ENCODE measurements at places on chromosomes 5 and 9. TPM values are rescaled to one million over a fixed set of nuclear protein-coding genes. Genes with fewer than 3 reads are reported as not detected.
A peak's percentile ranks its signal among the peaks of the same experiment; 100 is the strongest.

- H3K27ac ChIP-seq, result no peak overlapping the region
- DNase-seq, result no peak
- no peaks in the 10 kb centered on the region for H3K36me3 ChIP-seq
- no peaks in the 10 kb centered on the region for H3K4me1 ChIP-seq
Measured at GRCh38 chr5:73486119-73486899, 11.9 kb upstream of the BTF3 start.

DNA sequence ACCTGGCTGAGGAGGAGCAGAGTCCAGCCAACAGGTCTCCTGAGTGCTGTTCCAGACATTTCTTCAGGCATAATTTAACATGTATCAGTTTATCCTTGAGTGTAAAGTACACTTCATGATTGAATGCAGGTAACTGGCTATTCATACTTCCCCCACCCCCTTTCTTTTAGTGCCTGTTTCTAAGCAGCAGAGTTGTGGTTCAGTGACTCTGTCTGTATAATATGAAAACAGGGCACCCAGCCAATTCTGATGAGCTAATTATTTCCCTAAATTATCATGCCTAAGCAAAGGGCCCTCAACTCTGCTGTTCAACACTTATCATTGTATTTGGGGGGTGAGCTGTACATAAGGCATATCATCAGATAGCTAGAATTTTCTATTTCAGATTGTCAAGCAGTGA lies 51.9 kb upstream of the ZSWIM6 start:
- no peaks in the 10 kb centered on the region for H3K36me3 ChIP-seq
- no peak for DNase-seq
- no peak overlapping the region for H3K27ac ChIP-seq
- no peaks in the 10 kb centered on the region for H3K27me3 ChIP-seq
- no peak overlapping the region for H3K4me3 ChIP-seq

The RELL2 gene
- 20.4 TPM for total RNA-seq

GRCh38 chr9:97386265-97386633 lies 25.6 kb upstream of the TDRD7 start:
- no peak for DNase-seq
- no peak overlapping the region for H3K27ac ChIP-seq

DNA sequence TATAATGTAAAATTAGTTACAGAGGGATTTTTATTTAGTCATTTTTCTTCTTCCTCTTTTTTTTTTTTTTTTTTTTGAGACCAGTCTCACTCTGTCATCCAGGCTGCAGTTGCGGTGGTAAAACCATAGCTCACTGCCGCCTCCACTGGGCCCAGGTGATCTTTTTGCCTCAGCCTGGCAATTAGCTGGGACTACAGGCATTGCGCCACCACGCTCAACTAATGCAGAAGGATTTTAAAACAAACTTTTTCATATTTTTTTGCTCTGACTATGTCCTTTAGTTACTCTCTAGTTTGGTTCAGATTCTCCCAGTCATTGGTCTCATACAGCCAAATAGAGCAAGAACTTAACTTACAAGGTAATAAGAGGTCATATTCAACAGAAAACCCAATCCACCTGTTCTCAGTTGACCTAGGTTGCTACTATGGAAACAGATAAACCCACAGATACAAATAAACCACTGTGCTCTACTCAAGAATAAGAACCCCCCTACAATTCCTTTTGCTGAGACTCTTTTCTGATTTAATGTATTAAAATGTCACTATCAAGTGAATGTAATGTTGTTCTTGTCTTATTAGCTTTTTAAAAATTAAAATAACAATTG lies 50.1 kb upstream of the TTC39B start:
- DNase-seq, result no peak
- no peak overlapping the region for H3K4me3 ChIP-seq
- no peaks in the 10 kb centered on the region for H3K36me3 ChIP-seq
- peaks cover 11% of the 10 kb centered on the region for H3K4me1 ChIP-seq
- no peaks in the 10 kb centered on the region for H3K27me3 ChIP-seq

DNA sequence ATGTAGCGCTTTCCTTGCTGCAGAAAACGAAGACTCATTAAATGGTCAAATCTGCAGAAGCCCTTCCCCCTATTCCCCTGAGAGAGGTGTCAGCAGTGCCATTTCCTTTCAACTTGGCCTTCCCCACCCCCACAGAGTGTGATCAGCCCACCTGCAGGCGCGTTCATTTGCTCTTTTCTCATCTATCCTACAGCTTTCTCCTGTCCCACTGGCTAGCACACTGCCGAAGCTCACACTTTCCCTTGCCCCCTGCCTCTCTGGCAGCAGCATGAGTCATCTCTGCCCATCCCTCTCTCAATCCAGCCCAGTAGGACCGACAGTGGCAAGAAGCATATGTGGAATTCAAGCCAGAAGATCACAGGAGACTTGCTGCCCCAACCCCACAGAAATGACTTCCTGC lies 213.8 kb downstream of the FAM114A2 start:
- DNase-seq, result no peak
- no peaks in the 10 kb centered on the region for H3K4me1 ChIP-seq
- H3K27ac ChIP-seq, result no peak overlapping the region
- H3K4me3 ChIP-seq, result no peak overlapping the region
- no peaks in the 10 kb centered on the region for H3K36me3 ChIP-seq

The TERT gene
- total RNA-seq, result not detected

DNA sequence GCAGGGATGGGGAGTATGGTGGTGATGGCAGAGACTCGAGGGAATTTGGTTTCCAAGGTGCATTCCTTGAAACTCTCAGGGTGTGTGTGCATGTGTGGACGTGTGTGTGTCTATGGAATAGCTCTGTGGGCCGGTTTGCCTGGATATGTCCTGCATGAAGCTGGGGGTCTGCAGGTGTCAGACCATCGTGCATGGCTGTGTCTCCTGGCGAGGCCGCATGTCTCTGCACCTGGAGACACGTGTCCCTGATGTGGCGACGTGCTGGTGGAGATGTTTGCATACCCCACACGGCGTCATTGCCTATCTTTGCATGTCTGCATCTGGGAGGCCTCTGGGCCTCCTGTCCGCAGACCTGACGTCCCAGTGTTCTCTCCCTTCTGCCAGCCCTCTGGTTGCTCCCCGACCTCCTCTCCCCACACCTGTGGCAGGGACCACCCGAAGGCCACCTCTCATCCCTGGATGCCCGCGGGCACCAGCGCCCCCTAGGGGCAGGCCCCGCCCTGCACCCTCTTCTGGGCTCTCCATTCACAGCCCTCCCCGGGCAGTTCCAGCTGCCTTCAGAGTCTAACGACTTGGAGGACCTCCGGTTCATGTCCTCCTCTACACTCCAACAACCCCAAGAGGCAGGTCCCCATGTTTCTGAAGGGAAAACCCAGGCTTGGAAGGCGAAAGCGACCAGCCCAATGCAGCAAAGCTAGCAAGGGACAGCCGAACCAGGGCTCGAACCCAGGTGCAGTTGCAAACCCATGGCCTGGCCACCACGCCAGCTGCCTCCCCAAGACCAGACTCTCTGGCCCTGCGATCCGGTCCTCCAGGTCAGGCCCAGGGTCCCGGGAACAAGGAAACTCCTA lies 88.6 kb downstream of the LMX1B start:
- peak; percentile 19 for DNase-seq
- no peaks in the 10 kb centered on the region for H3K36me3 ChIP-seq

- no peak overlapping the region for H3K27ac ChIP-seq
- H3K4me3 ChIP-seq, result no peak overlapping the region
- no peak for DNase-seq
- H3K36me3 ChIP-seq, result no peaks in the 10 kb centered on the region
- peaks cover 4% of the 10 kb centered on the region for H3K4me1 ChIP-seq
- H3K27me3 ChIP-seq, result no peaks in the 10 kb centered on the region
Measured at GRCh38 chr5:171484460-171484899, 65.0 kb downstream of the FGF18 start.

The PCDHGB6 gene
- total RNA-seq, result 0.22 TPM

GRCh38 chr5:24272741-24273140 lies 372.0 kb downstream of the CDH10 start:
- H3K4me3 ChIP-seq, result no peak overlapping the region
- no peaks in the 10 kb centered on the region for H3K27me3 ChIP-seq
- no peak for DNase-seq
- no peaks in the 10 kb centered on the region for H3K4me1 ChIP-seq

DNA sequence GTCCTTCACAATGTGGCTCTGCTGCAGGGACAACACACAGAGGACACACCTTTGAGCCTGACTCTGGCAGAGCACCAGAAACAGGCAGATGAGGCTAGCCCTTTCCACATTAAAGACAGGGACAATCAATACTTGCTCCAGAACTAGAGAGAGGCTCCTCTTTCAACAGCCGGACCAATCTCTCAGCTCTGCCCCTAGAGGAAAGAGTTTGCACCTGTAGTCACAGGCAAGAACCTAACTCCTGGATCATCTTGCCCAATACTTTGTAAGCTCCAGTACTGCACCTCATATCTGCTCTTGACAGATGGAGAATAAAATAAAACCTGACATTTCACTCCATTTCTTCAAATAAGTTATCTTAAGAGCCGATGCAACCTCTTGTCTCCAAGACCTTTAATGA lies 52.1 kb downstream of the EPB41L4A start:
- no peak for DNase-seq
- H3K27me3 ChIP-seq, result peaks cover 3% of the 10 kb centered on the region
- H3K4me3 ChIP-seq, result no peak overlapping the region
- no peaks in the 10 kb centered on the region for H3K4me1 ChIP-seq
- H3K36me3 ChIP-seq, result no peaks in the 10 kb centered on the region

GRCh38 chr9:17865881-17866280 lies 287.0 kb downstream of the SH3GL2 start:
- DNase-seq, result no peak
- no peaks in the 10 kb centered on the region for H3K27me3 ChIP-seq
- H3K36me3 ChIP-seq, result no peaks in the 10 kb centered on the region
- H3K4me1 ChIP-seq, result no peaks in the 10 kb centered on the region
- H3K4me3 ChIP-seq, result no peak overlapping the region

DNA sequence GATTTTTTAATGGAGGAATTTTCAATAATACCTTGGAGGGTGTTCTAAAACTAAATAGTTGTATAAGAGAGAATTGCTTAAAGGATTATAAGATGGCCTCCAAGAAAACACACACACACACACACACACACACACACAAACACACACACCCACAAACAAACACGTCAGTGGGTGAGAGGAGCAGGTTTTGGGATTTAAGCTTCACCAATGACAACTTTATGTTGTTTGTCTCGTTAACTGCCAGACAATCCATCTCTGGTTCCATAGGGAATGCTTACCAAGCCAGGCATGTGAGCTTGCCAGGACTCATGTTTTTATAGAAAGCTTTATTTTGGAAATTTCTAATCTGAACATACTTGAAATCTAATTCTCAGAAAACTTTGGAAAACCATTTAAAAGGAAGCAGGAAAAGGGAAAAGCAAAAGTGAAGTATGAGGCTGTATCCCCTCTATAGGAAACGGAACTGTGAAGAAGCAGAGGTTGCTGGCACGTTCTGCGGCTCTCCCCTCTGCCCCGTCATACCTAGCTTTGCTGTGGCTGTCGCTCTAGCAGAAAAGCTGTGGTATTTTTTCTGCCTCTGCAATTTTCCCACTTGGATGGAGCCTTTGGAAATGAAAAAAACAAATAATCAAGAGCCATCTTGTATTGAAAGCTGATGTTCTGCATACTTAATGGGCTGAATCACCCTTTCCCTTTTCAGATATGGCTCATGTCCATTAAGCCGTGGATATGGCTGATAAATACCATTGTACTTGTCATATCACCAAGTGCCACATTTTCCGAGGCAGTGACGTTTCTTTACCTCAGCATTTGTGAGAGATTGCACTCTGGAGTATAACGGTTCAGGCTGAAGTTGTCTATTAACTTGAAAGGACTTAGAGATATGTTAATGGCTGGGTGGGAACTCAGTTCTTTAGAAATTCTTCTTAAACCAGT lies 112.7 kb downstream of the NTRK2 start:
- no peak overlapping the region for H3K27ac ChIP-seq
- H3K4me3 ChIP-seq, result no peak overlapping the region
- H3K27me3 ChIP-seq, result no peaks in the 10 kb centered on the region
- H3K4me1 ChIP-seq, result no peaks in the 10 kb centered on the region
- DNase-seq, result no peak

- H3K4me3 ChIP-seq, result no peak overlapping the region
- DNase-seq, result no peak
- no peak overlapping the region for H3K27ac ChIP-seq
- H3K36me3 ChIP-seq, result no peaks in the 10 kb centered on the region
Measured at GRCh38 chr9:108290839-108291585, 564.8 kb downstream of the ACTL7B start.

- DNase-seq, result peak; percentile 35
- H3K27ac ChIP-seq, result peak overlapping the region; percentile 83
- peaks cover 59% of the 10 kb centered on the region for H3K4me1 ChIP-seq
- H3K4me3 ChIP-seq, result peak overlapping the region; percentile 67
Measured at GRCh38 chr5:10355071-10355889, 1.8 kb downstream of the MARCHF6 start.

The C5orf15 gene
- total RNA-seq, result 16.0 TPM

GRCh38 chr9:85727500-85727899 lies 14.3 kb downstream of the AGTPBP1 start:
- H3K27me3 ChIP-seq, result no peaks in the 10 kb centered on the region
- H3K27ac ChIP-seq, result no peak overlapping the region
- no peaks in the 10 kb centered on the region for H3K36me3 ChIP-seq

DNA sequence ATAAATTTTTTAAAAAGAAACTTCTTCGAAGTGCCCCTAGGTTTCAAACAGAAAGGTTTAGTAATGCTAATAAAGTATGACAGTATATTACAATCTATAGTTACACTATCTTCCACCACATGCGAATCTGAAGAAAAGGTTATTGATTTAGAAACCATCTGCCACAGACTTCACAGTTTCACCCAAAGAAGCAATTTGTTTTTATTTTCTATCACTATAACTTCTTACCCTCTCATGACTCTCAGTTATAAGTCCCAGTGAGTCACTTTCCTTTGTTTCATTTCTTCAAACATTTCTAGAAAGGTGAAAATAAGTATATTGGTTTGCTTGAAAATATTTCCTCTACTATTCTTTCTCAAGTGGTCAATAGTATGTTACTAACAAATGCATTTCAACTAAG lies 93.6 kb downstream of the MCTP1 start:
- H3K4me3 ChIP-seq, result no peak overlapping the region
- no peak overlapping the region for H3K27ac ChIP-seq
- no peak for DNase-seq
- no peaks in the 10 kb centered on the region for H3K27me3 ChIP-seq
- no peaks in the 10 kb centered on the region for H3K36me3 ChIP-seq

The DRD1 gene
- not detected for total RNA-seq

- H3K36me3 ChIP-seq, result no peaks in the 10 kb centered on the region
- no peaks in the 10 kb centered on the region for H3K27me3 ChIP-seq
- H3K27ac ChIP-seq, result no peak overlapping the region
- no peak overlapping the region for H3K4me3 ChIP-seq
- DNase-seq, result no peak
Measured at GRCh38 chr9:34443533-34443932, 14.8 kb downstream of the FAM219A start.

- no peak overlapping the region for H3K4me3 ChIP-seq
- no peak overlapping the region for H3K27ac ChIP-seq
- peaks cover 5% of the 10 kb centered on the region for H3K27me3 ChIP-seq
- no peaks in the 10 kb centered on the region for H3K4me1 ChIP-seq
- H3K36me3 ChIP-seq, result no peaks in the 10 kb centered on the region
Measured at GRCh38 chr9:121559183-121559582, 59.5 kb upstream of the GGTA1 start.

The NRG2 gene
- total RNA-seq, result 0.17 TPM

- no peaks in the 10 kb centered on the region for H3K36me3 ChIP-seq
- H3K4me1 ChIP-seq, result no peaks in the 10 kb centered on the region
- no peak overlapping the region for H3K4me3 ChIP-seq
- H3K27me3 ChIP-seq, result no peaks in the 10 kb centered on the region
Measured at GRCh38 chr9:99299211-99300102, 77.4 kb downstream of the SEC61B start.

All from CD4-positive, alpha-beta memory T cell (primary cell).